Mammary microvascular endothelial cell (primary cell): ENCODE measurements at places on chromosomes 1 and 21. TPM values are rescaled to one million over a fixed set of nuclear protein-coding genes. Genes with fewer than 3 reads are reported as not detected.

Gene LMX1A
- total RNA-seq, result not detected in 2 replicates

Gene SPRR3
- total RNA-seq, result not detected in 2 replicates

Gene ANKRD34A
- 0.05 and 0.07 TPM in 2 replicates for total RNA-seq

Gene GNAT2
- 0.07 and 0.34 TPM in 2 replicates for total RNA-seq

Gene GSTM5
- not detected in 2 replicates for total RNA-seq

Gene SEC16B
- 1.1 and 1.4 TPM in 2 replicates for total RNA-seq

Gene FTCD
- not detected in 2 replicates for total RNA-seq

Gene MRPS15
- total RNA-seq, result 96.5 and 120 TPM in 2 replicates

Gene TMEM61
- 0.10 TPM in 1 of 2 replicates, not detected in the other for total RNA-seq

Gene SPRR2B
- not detected in 2 replicates for total RNA-seq

Gene GJC2
- 0.27 and 0.98 TPM in 2 replicates for total RNA-seq

Gene MPZL1
- total RNA-seq, result 66.7 and 73.5 TPM in 2 replicates

Gene RAP1A
- 35.0 and 47.7 TPM in 2 replicates for total RNA-seq
